Germinal center (tissue), 1 donor: ENCODE measurements at places on chromosomes 7 and 10.

GRCh38 chr10:115903207-115903606 is 369.8 kb downstream of the GFRA1 start:
- DNase-seq, result no peak

- DNase-seq, result no peak
Observed at GRCh38 chr7:18498341-18498740, 2.8 kb downstream of the HDAC9 start.

- DNase-seq, result no peak
Observed at GRCh38 chr7:7688956-7689355, 29.5 kb downstream of the RPA3 start.

- no peak for DNase-seq
Observed at GRCh38 chr10:69630651-69631400, 779 bp downstream of the FAM241B start.

GRCh38 chr10:71773221-71773971 is at the start of gene VSIR:
Gene VSIR (minus strand): TSS chr10:71773520. CDS start chr10:71773439, 81 bp downstream.
- peak; percentile 91 for DNase-seq

DNA sequence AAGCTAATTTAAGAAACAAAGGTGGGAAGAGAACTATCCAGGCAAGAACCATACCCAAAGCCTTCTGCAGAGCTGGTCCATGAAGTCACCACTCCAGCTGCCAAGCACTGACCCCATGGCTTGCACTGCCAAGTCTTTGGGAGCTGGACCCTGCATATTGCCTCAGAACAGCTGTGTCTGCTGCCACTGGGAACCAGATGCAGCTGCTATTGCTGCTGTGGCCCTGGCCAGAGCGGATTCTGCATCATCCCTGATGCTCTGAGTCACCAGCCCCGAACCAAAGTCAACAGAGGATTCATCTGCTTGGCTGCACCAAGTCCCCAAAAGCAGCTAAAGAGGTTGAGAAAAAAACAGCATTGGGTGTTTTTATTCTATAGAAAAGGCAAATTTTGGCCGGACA is 39.2 kb upstream of the GSAP start:
- DNase-seq, result no peak

- DNase-seq, result no peak
Observed at GRCh38 chr7:94266238-94266644, 128.5 kb upstream of the COL1A2 start.
